Transverse colon (tissue), 4 donors: ENCODE measurements at places on chromosomes 11 and 22.

GRCh38 chr11:125618383-125618782 lies 6.6 kb upstream of the CHEK1 start:
- no peak overlapping the region for H3K4me3 ChIP-seq
- H3K36me3 ChIP-seq: peaks cover 70% of the 10 kb centered on the region
- no peaks in the 10 kb centered on the region for H3K27me3 ChIP-seq
- no peak for DNase-seq

DNA sequence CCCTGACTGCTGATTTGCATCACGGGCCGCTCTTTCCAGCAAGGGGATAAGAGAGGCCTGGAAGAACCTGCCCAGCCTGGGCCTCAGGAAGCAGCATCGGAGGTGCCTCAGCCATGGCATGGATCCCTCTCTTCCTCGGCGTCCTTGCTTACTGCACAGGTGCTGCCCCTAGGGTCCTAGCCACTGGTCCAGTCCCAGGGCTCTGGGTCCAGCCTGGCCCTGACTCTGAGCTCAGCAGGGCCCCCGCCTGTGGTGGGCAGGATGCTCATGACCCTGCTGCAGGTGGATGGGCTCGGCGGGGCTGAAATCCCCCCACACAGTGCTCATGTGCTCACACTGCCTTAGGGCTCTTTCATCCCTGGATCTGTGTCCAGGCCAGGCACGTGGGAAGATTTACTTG lies 7.0 kb upstream of the IGLL5 start:
- H3K27me3 ChIP-seq: no peaks in the 10 kb centered on the region
- DNase-seq: no peak
- no peak overlapping the region for H3K27ac ChIP-seq
- no peaks in the 10 kb centered on the region for H3K4me1 ChIP-seq

GRCh38 chr11:12930850-12931249 lies 78.3 kb upstream of the RASSF10 start:
- peaks cover 10% of the 10 kb centered on the region for H3K36me3 ChIP-seq
- H3K4me3 ChIP-seq: no peak overlapping the region
- H3K27me3 ChIP-seq: no peaks in the 10 kb centered on the region
- H3K27ac ChIP-seq: no peak overlapping the region
- no peak for DNase-seq
- no peaks in the 10 kb centered on the region for H3K4me1 ChIP-seq

DNA sequence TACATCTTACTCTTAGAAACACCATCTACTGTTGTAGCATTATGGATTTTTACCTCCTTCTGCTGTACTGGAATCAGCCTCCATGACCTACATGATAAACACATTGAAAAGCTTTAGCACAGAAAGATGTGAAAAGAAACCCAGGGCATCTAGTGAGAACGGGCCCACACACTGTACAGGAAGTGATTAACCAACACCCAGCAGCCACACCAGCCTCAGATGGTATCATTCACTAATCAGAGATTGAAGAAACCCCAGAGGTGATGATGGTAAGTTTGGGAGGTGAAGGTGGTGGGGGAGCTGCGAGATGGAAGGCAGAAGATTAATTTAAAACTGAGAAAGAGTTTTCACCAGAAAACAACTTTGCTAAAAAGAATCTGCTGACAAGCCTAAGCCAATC lies 46.1 kb downstream of the RASSF10 start:
- DNase-seq: no peak
- H3K27ac ChIP-seq: no peak overlapping the region
- no peaks in the 10 kb centered on the region for H3K4me1 ChIP-seq
- H3K4me3 ChIP-seq: no peak overlapping the region
- no peaks in the 10 kb centered on the region for H3K36me3 ChIP-seq

GRCh38 chr22:29722151-29722550 lies 2.3 kb downstream of the CABP7 start:
- H3K27me3 ChIP-seq: peaks cover 54% of the 10 kb centered on the region
- no peaks in the 10 kb centered on the region for H3K4me1 ChIP-seq
- H3K27ac ChIP-seq: no peak overlapping the region
- H3K36me3 ChIP-seq: no peaks in the 10 kb centered on the region
- no peak for DNase-seq

GRCh38 chr11:128506356-128506755 lies 81.0 kb downstream of the ETS1 start:
- DNase-seq: no peak
- peak overlapping the region; percentile 92 for H3K27ac ChIP-seq
- peak overlapping the region; percentile 37 for H3K4me3 ChIP-seq
- peaks cover 87% of the 10 kb centered on the region for H3K4me1 ChIP-seq

DNA sequence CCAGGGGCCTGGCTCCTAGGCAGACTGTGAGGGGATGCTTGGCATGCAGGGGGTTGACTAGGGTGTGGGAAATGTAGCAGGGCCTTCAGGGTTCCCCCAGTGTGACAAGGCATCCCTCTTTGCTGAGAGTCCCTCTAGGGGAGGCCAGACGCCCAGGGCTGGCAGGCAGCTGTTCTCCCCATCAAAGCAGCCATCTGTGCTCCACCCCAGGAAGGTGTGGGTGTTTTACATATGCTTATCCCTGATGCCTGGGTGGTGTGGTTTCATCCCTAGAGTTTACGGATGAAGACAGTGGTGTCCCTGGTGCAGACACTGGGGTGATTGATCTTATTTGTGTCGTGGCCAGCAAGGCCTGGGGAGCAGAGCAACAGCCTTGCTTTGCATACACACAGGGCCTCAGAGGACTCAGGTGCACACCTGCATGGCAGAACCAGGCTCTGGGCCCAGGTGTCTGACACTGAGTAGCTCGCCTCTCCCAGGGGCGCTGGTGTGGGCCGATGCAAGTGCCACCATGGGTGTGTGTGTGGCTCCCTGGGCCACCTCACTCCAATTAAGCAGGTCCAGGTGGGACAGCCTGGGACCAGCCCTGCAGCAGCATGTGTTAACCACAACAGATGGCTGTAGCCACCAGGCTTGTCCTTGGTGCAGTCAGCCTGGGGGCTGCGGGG lies 74.2 kb downstream of the MED15 start:
- DNase-seq: no peak
- no peaks in the 10 kb centered on the region for H3K27me3 ChIP-seq
- H3K4me1 ChIP-seq: no peaks in the 10 kb centered on the region
- H3K4me3 ChIP-seq: no peak overlapping the region
- H3K27ac ChIP-seq: no peak overlapping the region
- H3K36me3 ChIP-seq: peaks cover 40% of the 10 kb centered on the region

GRCh38 chr22:24175160-24175808 lies 6.0 kb upstream of the SUSD2 start:
- peak overlapping the region; percentile 48 for H3K27ac ChIP-seq
- DNase-seq: peak; percentile 85
- no peaks in the 10 kb centered on the region for H3K27me3 ChIP-seq
- H3K36me3 ChIP-seq: peaks cover 11% of the 10 kb centered on the region

DNA sequence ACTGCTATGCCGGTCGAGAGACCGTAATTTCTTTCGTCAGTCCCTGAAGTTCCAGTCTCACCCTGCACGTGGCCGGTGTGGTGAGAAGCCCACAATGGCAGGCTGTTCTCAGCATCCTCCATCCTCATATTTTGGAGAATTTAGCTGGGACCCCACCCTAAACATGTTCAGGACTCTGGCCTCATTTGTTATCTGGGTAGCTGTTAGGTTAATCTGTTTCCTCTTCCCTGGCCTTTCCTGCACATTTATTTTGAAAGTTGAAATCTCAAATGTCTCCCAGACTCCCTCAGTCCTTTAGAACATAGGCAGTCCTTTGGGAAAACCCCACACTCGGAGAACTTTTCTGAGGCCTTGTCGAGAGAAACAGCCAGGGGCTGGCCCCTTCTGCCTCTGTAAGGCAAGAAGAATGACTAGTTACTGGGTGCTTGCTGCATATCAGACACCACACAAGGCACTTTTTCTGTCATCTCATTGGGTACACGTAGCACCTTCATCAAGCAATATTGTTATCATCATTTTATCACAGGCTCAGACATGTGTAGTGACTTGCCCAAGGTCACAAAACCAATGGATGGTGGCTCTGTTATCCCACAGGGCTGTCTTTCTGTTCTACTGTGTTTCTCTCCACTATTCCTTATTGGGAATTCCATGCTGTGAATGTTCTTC lies 109.3 kb upstream of the CRYBB3 start:
- H3K27ac ChIP-seq: no peak overlapping the region
- H3K27me3 ChIP-seq: no peaks in the 10 kb centered on the region
- peaks cover 11% of the 10 kb centered on the region for H3K4me1 ChIP-seq
- DNase-seq: no peak
- H3K4me3 ChIP-seq: no peak overlapping the region

DNA sequence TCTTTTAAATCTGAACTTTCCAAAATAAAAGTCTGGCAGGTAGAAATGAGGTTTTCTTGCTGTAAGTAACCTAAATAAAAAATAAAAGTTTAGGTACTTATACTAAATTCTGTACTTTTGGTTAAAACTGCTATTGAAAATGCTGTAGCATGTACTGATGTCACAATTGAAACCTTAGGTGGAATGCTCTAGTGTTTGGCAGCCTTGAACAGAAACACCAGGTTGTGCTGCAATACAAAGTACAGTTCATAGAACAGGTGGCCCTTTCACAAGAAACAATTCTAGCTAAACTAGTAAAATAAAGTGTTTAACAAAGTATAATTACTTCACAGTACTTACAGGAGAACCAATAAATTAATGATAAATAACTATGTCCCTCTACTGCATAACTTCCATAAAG lies 25.1 kb downstream of the NPAT start:
- H3K36me3 ChIP-seq: peaks cover 5% of the 10 kb centered on the region
- no peaks in the 10 kb centered on the region for H3K4me1 ChIP-seq
- H3K4me3 ChIP-seq: no peak overlapping the region
- H3K27me3 ChIP-seq: no peaks in the 10 kb centered on the region
- DNase-seq: no peak

DNA sequence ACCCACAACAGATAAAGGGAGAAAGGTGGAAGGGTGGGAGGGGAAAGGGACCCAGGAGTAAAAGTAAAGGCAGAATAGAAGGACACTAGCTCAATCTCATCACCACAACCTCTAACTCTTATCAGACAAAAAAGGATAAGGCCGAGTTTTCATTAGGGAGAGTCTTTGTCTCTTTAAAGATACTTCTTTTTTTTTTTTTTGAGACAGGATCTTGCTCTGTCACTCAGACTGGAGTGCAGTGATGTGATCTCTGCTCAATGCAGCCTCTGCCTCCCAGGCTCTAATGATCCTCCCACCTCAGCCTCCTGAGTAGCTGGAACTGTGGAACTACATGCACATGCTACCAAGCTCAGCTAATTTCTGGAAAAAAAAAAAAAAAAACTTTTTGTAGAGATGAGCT lies 85.6 kb upstream of the CHRM4 start:
- H3K4me3 ChIP-seq: no peak overlapping the region
- H3K27me3 ChIP-seq: no peaks in the 10 kb centered on the region
- no peak overlapping the region for H3K27ac ChIP-seq
- no peak for DNase-seq
- H3K36me3 ChIP-seq: no peaks in the 10 kb centered on the region
- peaks cover 8% of the 10 kb centered on the region for H3K4me1 ChIP-seq

DNA sequence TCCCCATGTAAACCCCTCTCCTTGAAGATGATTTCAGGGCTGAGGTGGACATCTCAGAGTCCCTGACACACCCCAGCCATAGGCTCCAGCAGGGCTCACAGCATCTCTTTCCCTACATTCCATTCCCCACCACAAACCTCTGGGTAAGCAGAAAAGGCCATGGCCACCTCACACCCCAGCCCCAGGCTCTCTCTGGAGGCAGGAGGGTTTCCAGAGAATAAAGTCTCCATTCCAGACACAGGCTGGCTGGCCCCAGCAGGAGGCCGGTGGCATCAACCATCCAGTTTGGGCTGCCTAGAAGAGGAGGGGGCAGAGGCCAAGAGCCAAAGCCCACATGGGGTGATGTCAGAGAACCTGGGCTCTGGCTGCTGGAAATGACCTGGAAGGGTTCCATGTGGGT lies 61.4 kb downstream of the TP53I11 start:
- no peak overlapping the region for H3K4me3 ChIP-seq
- H3K36me3 ChIP-seq: no peaks in the 10 kb centered on the region
- H3K27ac ChIP-seq: no peak overlapping the region
- DNase-seq: no peak
- peaks cover 15% of the 10 kb centered on the region for H3K4me1 ChIP-seq

- no peaks in the 10 kb centered on the region for H3K36me3 ChIP-seq
- no peaks in the 10 kb centered on the region for H3K27me3 ChIP-seq
- peak overlapping the region; percentile 94 for H3K27ac ChIP-seq
- H3K4me3 ChIP-seq: peak overlapping the region; percentile 85
- H3K4me1 ChIP-seq: peaks cover 14% of the 10 kb centered on the region
Measured at GRCh38 chr22:40044870-40045834, 50.4 kb downstream of the FAM83F start.

GRCh38 chr11:117501237-117501898 lies 173.7 kb downstream of the CEP164 start:
- no peaks in the 10 kb centered on the region for H3K27me3 ChIP-seq
- H3K4me3 ChIP-seq: no peak overlapping the region
- no peaks in the 10 kb centered on the region for H3K4me1 ChIP-seq
- DNase-seq: no peak

DNA sequence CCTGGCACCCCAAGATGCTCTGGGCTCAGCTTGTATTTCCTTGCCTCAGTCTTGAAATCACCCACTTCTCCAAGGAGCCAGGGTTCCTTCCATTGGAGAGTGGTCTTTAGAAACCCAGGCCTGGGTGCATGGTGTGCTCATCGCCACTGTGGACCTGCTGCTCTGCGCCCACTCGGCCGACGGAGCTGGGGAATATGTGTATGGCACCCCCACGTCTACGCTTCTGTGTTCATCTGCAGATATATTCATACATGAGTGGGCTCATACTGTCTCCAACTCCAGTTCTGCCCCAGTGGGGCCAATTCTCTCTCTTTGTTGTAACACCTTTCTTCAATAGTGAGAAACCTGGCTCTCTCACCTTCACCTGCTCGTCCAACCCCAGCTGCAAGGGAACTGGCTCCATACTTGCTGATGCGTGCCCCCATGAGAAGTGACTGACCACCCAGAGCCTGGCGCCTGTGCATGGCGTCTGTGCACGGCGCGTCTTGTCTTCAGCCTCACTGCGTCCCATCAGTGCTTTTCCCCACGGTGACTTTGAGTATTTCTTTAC lies 39.8 kb downstream of the KCNQ1 start:
- no peak for DNase-seq
- H3K4me3 ChIP-seq: no peak overlapping the region
- peaks cover 6% of the 10 kb centered on the region for H3K27me3 ChIP-seq

- DNase-seq: no peak
- H3K27me3 ChIP-seq: peaks cover 6% of the 10 kb centered on the region
- H3K36me3 ChIP-seq: no peaks in the 10 kb centered on the region
- no peak overlapping the region for H3K27ac ChIP-seq
Measured at GRCh38 chr11:72655896-72656464, 18.2 kb downstream of the PDE2A start.

DNA sequence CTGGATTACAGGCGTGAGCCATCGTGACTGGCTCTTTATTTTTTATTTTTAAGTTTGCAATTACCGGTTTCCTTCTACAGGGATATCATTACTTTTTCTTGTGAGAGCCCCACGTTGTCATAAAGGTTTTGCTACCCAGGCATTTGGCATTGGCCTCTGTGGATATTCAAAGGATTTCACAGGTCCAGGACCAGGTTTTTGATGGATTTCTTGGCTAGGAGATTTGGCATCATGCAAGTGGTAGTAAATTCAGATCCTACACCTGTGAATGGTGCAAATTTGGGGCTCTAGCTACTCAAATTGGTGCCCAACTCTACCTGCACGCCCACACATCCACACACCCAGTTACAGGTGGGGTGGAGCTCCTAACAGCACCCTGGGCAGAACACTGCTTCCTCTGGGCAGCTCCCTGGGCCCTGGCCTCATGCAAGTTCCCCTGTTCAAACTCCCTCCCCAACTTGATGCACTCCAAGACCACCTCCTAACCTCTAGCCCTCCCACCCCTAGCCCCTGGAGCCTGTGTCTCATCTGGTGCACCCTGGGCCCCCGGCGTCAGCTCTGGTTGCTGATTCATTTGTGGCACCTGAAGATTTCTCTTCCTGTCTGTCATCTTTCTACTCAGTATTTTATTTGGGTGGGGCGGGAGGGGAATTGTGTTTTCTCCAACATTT lies 9.3 kb upstream of the MRGPRD start:
- no peaks in the 10 kb centered on the region for H3K36me3 ChIP-seq
- peaks cover 21% of the 10 kb centered on the region for H3K27me3 ChIP-seq
- H3K4me1 ChIP-seq: no peaks in the 10 kb centered on the region
- no peak for DNase-seq
- no peak overlapping the region for H3K4me3 ChIP-seq
